RWPE2 (cell line): ENCODE measurements at places on chromosomes 7 and 10.

DNA sequence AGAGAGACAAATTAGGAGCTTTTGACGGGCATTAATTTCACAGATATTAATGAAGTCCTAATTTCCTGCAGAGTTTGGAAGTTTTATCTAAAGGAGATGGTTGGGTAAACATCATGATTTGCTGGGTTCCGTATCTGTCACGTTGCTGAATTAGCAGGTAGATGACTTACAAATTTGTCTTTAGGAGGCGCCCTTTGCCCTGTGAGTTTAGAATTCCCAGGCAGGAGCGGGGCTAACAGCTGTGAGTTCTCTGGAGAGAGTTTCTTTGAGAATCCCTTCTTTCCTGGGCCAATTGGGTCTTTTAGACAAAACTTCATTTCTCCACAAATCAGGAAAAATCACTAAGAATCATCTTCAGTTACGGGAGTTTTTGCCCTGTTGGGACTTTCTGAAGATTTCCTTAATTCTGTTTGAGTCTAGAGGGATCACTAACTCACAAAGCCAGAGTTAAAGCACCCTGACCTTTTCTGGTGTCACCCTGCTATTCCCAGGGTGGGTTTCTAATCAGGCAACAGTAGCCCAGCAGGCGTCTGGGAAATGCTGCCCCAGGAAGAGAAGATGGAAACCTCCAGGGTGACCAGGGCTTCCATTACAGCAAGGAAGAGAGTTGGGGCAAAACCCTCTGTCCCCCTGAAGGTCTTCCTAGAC lies 63.7 kb downstream of the PRKCQ start:
- no peak overlapping the region for H3K27ac ChIP-seq
- H3K4me3 ChIP-seq, result no peak overlapping the region
- no peak for DNase-seq
- H3K4me1 ChIP-seq, result no peaks in the 10 kb centered on the region
- H3K27me3 ChIP-seq, result no peaks in the 10 kb centered on the region

GRCh38 chr10:1961989-1962388 lies 224.7 kb upstream of the ADARB2 start:
- H3K27ac ChIP-seq, result no peak overlapping the region
- H3K36me3 ChIP-seq, result no peaks in the 10 kb centered on the region
- no peak overlapping the region for H3K4me3 ChIP-seq
- no peaks in the 10 kb centered on the region for H3K27me3 ChIP-seq

DNA sequence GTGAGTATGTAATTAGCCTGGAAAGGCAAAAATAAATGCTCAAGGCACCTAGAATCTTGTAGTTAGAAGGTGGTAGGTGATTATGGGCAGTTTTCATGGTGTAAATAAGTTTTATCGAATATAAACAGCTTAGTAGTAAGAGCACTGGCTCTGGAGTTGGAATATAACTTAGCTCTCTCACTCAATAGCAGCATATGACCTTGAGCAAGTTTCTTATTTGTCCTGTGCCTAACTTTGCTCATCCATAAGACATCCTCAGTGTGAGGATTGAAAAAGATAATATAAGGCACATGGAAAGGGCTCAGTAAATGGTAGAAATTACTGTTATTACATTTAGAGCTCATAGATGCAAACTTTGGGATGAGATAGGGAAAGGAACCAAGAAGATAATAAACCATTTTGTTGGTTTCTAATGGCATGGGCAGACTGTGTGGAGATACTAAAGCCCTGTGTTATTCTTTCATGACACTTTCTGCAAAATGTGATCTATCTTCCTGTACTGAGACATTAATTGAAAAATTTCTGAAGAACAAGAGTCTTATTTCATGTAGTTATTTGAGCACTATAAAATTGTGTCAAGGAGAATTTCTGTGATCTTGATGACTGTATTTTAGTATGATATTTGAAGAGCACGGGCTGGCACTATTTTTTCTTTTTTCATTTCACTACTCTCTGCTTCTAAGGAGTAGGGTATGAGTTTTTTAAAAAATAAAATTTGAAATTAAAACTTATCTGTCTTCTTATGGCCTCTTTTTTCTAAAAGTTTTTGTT lies 3.1 kb downstream of the SLK start:
- peaks cover 22% of the 10 kb centered on the region for H3K4me1 ChIP-seq
- H3K27me3 ChIP-seq, result no peaks in the 10 kb centered on the region

- no peak overlapping the region for H3K4me3 ChIP-seq
- no peaks in the 10 kb centered on the region for H3K27me3 ChIP-seq
- no peak overlapping the region for H3K27ac ChIP-seq
- H3K36me3 ChIP-seq, result no peaks in the 10 kb centered on the region
- no peak for DNase-seq
Measured at GRCh38 chr10:30528429-30528786, 94.4 kb downstream of the MAP3K8 start.

DNA sequence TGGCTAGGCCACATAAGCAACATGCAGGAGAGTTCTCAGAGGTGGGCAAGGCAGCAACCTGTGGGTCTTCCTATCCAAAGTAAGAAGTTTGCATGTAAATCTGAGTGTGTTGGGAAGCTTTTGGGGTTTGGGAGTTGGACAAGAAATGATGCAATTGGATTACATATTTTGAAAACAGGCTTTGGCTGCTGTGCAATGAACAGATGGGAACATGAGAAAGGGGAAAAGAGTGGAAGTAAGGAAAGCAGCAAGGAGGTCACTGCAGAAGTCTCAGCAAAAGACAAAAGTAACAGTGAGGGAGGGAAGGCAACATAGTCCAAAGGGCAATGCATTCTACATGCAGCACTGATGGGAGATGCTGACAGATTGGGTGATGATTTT lies 61.1 kb upstream of the C10orf90 start:
- H3K36me3 ChIP-seq, result no peaks in the 10 kb centered on the region
- DNase-seq, result no peak
- H3K27ac ChIP-seq, result no peak overlapping the region
- no peak overlapping the region for H3K4me3 ChIP-seq
